ENCODE measurements at places on chromosomes 4 and X.

GRCh38 chr4:169052594-169052945, 42.5 kb upstream of the CBR4 start:
- no peak for DNase-seq
- no peak overlapping the region for H3K4me3 ChIP-seq
- H3K4me1 ChIP-seq: no peaks in the 10 kb centered on the region
- H3K36me3 ChIP-seq: no peaks in the 10 kb centered on the region
- H3K27ac ChIP-seq: no peak overlapping the region

- H3K4me1 ChIP-seq: no peaks in the 10 kb centered on the region
- no peak overlapping the region for H3K27ac ChIP-seq
- H3K36me3 ChIP-seq: no peaks in the 10 kb centered on the region
- H3K4me3 ChIP-seq: no peak overlapping the region
- no peak for DNase-seq
- H3K27me3 ChIP-seq: no peaks in the 10 kb centered on the region
Measured at GRCh38 chr4:64777286-64777685, 368.0 kb upstream of the TECRL start.

DNA sequence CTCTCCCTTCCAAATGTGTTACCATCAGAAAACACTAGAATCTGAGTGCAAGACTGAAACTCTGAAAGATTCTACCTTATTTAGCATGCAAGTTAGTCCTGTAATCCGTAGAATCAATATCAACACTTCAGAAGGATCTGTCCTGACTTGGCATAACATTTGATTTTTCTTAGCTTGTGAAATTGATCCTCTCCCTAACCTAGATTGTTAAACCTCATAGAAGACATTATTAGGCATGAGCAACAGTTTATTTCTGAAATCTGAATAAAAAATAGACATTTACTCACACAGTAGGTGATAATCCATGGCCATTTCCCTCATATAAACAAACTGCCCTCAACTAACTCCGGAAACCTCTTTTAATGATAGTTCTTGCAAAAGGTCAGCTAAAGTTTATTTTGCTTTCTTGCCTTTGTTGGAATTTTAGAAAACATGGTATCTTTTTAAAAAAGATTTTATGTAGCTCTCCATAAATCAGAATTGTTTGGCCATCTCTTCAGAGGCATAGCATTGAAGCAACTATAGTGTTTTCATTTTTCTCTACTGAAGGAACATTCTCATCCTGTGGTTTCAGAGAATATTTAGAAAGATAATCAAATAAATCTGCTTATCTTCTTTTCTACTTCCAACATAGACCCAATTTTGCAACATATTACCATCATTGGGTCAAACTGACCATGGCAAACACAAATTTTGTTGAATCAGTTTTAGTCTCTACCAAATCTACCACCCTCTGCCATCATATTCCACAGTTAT, 38.5 kb upstream of the PDLIM5 start:
- no peaks in the 10 kb centered on the region for H3K36me3 ChIP-seq
- no peak for DNase-seq
- H3K4me3 ChIP-seq: no peak overlapping the region

- no peaks in the 10 kb centered on the region for H3K36me3 ChIP-seq
- no peak overlapping the region for H3K4me3 ChIP-seq
- H3K4me1 ChIP-seq: no peaks in the 10 kb centered on the region
- DNase-seq: no peak
Measured at GRCh38 chrX:16695079-16695676, 17.3 kb downstream of the CTPS2 start.

- H3K27ac ChIP-seq: no peak overlapping the region
- H3K4me1 ChIP-seq: no peaks in the 10 kb centered on the region
- H3K27me3 ChIP-seq: peaks cover 12% of the 10 kb centered on the region
- DNase-seq: no peak
- no peaks in the 10 kb centered on the region for H3K36me3 ChIP-seq
Measured at GRCh38 chr4:109752525-109752924, 22.7 kb upstream of the PLA2G12A start.

DNA sequence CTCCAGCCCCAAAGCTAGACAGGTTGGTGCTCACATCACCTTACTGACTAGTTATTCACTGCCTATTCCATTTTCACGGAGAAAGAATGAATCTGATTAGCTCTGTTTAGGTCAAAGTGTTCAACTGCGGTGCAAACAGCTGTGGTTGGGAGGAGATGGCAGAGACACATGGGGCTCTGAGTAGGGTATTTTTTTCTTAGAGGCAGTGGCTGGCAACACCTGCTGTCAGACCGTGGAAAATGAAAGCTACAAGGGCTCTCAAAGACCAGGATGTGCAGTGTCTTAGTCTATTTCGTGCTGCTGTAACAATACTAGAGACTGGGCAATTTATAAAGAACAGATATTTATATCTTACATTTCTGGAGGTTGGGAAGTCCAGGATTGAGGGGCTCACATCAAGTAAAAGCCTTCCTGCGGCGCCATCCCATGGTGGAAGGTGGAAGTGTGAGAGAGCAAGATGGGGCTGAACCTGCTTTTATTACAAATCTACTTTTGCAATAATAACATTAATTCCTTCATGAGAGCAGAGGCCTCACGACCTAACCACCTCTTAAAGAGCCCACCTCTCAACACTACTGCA, 10.6 kb downstream of the NYX start:
- H3K27ac ChIP-seq: no peak overlapping the region
- no peak overlapping the region for H3K4me3 ChIP-seq
- no peak for DNase-seq
- H3K36me3 ChIP-seq: no peaks in the 10 kb centered on the region
- no peaks in the 10 kb centered on the region for H3K27me3 ChIP-seq
- H3K4me1 ChIP-seq: no peaks in the 10 kb centered on the region

- no peak overlapping the region for H3K27ac ChIP-seq
- no peaks in the 10 kb centered on the region for H3K36me3 ChIP-seq
- DNase-seq: no peak
- no peak overlapping the region for H3K4me3 ChIP-seq
- H3K4me1 ChIP-seq: no peaks in the 10 kb centered on the region
Measured at GRCh38 chr4:159422019-159422418, 319.1 kb downstream of the RAPGEF2 start.

- no peak for DNase-seq
- H3K36me3 ChIP-seq: peaks cover 39% of the 10 kb centered on the region
- H3K4me1 ChIP-seq: no peaks in the 10 kb centered on the region
Measured at GRCh38 chr4:82848706-82849105, 42.2 kb downstream of the SEC31A start.

- no peaks in the 10 kb centered on the region for H3K27me3 ChIP-seq
- H3K4me3 ChIP-seq: no peak overlapping the region
- H3K4me1 ChIP-seq: peaks cover 23% of the 10 kb centered on the region
- no peak for DNase-seq
Measured at GRCh38 chr4:102451266-102451665, 49.9 kb upstream of the NFKB1 start.

GRCh38 chrX:148741441-148741840, 241.0 kb downstream of the AFF2 start:
- no peaks in the 10 kb centered on the region for H3K4me1 ChIP-seq
- DNase-seq: no peak
- no peak overlapping the region for H3K27ac ChIP-seq
- peaks cover 4% of the 10 kb centered on the region for H3K36me3 ChIP-seq
- H3K4me3 ChIP-seq: no peak overlapping the region

DNA sequence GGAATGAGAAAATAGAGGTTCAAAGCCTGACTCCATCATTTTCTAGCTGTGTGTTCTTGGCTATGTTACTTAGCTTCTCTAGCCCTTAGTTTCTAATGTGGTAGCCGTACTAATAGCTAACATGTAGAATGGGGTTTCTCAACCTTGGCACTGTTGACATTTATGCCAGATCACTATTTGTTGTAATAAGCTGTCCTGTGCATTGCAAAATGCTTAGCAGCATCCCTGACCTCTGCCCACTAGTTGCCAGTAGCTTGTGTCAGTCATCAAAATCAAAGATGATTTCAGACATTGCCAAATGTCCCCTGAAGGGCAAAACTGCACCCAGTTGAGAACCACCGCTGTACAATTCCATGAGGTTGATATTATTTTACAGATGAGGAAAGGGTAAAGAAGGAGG, 18.3 kb upstream of the ADAMTS3 start:
- H3K36me3 ChIP-seq: no peaks in the 10 kb centered on the region
- H3K27ac ChIP-seq: no peak overlapping the region
- H3K4me3 ChIP-seq: no peak overlapping the region

DNA sequence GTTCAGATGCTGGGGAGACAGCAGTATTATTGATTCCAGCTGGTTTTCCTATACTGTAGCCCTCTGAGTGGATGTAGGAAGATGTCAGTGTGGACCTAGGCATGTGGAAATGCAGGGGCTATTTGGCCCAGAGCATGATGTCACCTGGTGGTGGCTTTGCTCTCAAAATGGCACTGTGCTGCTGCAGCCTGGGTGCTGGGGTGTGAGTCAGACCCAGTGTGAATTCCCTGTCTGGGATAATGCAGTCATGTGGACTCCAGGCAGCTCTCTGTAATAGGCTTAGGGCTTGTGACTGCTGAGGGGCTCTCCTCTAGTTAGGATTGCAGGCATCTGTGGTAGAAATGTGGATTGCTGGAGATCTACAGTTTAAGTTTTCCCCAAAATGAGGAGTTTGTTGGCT, 70.7 kb downstream of the DCAF8L2 start:
- H3K27ac ChIP-seq: no peak overlapping the region
- H3K36me3 ChIP-seq: no peaks in the 10 kb centered on the region
- H3K4me3 ChIP-seq: no peak overlapping the region
- no peaks in the 10 kb centered on the region for H3K4me1 ChIP-seq
- H3K27me3 ChIP-seq: no peaks in the 10 kb centered on the region

GRCh38 chr4:137749466-137749865, 217.2 kb upstream of the PCDH18 start:
- H3K4me3 ChIP-seq: no peak overlapping the region
- no peaks in the 10 kb centered on the region for H3K27me3 ChIP-seq
- no peak for DNase-seq
- no peak overlapping the region for H3K27ac ChIP-seq
- H3K4me1 ChIP-seq: no peaks in the 10 kb centered on the region

DNA sequence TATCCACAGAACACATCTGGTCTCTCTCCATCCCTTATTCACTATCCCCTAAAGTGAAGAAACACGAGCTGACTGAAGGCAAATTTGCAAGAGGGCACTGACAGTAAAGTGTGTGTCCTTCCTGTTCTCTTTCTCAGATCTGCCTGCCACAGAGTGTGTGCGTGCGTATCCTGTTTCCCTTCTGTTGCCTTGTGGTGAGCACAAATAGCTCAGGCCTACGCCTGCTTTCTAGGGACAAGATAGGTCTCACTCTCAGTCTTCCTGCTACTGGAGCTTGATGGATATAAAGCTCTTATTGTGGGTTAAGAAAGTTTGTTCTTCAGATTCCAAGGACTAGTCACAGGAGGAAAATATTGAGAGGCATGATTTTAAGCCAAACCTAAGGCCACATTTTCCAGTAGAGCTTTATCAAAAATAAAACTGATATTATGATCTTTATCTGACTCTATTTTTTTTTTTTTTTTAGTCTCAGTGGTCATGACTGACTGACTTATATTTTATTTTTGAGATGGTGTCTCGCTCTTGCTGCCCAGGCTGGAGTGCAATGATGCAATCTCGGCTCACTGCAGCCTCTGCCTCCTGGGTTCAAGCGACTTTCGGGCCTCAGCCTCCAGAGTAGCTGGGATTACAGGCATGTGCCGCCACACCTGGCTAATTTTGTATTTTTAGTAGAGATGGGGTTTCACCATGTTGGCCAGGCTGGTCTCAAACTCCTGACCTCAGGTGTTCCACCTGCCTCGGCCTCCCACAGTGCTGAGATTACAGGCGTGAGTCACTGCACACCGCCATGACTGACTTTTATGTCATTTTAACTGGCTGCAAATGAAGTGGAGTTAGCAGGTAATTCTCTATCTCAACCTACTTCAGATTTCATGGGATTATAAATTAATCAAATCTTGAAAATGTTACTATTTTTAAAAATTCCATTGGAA, 140.3 kb upstream of the SH3RF1 start:
- no peaks in the 10 kb centered on the region for H3K36me3 ChIP-seq
- H3K4me1 ChIP-seq: peaks cover 25% of the 10 kb centered on the region
- H3K27me3 ChIP-seq: no peaks in the 10 kb centered on the region
- peak overlapping the region; percentile 83 for H3K27ac ChIP-seq
- peak; percentile 67 for DNase-seq

- peaks cover 10% of the 10 kb centered on the region for H3K27me3 ChIP-seq
- H3K4me1 ChIP-seq: no peaks in the 10 kb centered on the region
- no peak overlapping the region for H3K4me3 ChIP-seq
- no peak for DNase-seq
Measured at GRCh38 chr4:20395160-20395773, 143.6 kb downstream of the SLIT2 start.

DNA sequence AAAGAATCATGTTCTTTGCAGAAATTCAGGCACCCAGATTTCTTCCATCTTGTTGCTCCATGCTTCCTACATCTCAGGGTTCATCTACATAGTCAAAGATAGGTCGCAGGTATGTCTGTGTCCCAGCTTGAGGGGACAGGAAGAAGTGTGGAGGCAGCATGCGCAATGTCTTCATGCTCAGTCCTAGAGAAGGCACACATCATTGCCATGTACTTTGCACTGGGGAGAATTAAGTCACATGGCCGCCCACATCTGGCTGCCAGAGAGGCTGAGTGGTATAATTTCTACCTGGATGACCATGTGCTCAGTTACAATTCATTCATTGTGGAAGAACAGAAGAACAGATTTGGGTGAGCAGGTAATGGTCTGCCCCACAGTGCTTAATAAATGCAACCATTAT, 54.1 kb downstream of the GAB1 start:
- no peaks in the 10 kb centered on the region for H3K36me3 ChIP-seq
- H3K4me1 ChIP-seq: no peaks in the 10 kb centered on the region
- H3K4me3 ChIP-seq: no peak overlapping the region

GRCh38 chrX:133983256-133983973, 2.0 kb downstream of the GPC3 start:
- no peak overlapping the region for H3K4me3 ChIP-seq
- no peak for DNase-seq
- no peaks in the 10 kb centered on the region for H3K36me3 ChIP-seq
- H3K27me3 ChIP-seq: peaks cover 48% of the 10 kb centered on the region

- no peak overlapping the region for H3K4me3 ChIP-seq
- no peaks in the 10 kb centered on the region for H3K36me3 ChIP-seq
- DNase-seq: no peak
- H3K27me3 ChIP-seq: peaks cover 15% of the 10 kb centered on the region
- H3K27ac ChIP-seq: no peak overlapping the region
Measured at GRCh38 chr4:1061056-1061700, 49.8 kb downstream of the FGFRL1 start.

- peaks cover 3% of the 10 kb centered on the region for H3K36me3 ChIP-seq
- H3K27ac ChIP-seq: no peak overlapping the region
- H3K27me3 ChIP-seq: no peaks in the 10 kb centered on the region
- H3K4me1 ChIP-seq: no peaks in the 10 kb centered on the region
- H3K4me3 ChIP-seq: no peak overlapping the region
Measured at GRCh38 chrX:113305496-113305895, 464.9 kb upstream of the AMOT start.

- H3K27ac ChIP-seq: no peak overlapping the region
- peaks cover 18% of the 10 kb centered on the region for H3K4me1 ChIP-seq
- peak overlapping the region; percentile 94 for H3K4me3 ChIP-seq
- H3K36me3 ChIP-seq: no peaks in the 10 kb centered on the region
- peak; percentile 62 for DNase-seq
Measured at GRCh38 chrX:150361070-150361776, 1.9 kb upstream of the MAMLD1 start.
